ENCODE measurements at places on chromosomes 7 and 10. TPM values are rescaled to one million over a fixed set of nuclear protein-coding genes. Genes with fewer than 3 reads are reported as not detected.

DNA sequence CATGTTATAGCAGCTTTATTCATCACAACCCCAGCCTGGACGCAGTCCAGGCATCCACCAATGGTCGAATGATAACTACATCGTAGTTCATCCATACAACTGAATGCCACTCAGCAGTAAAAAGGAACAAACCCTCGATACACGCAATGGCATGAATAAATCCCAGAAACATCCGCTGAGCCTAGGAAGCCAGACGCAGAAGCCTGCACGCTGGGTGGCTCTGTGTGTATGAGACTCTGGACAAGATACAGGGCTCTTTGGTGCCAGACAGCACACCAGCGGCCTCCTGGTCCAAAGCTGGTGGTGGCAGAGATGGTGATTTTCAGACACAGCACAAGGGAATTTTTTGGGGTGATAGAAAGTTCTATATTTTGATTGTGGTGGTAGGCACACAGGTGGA is 10.0 kb upstream of the CRYGN start:
- no peak for DNase-seq

GRCh38 chr7:22725585-22725984 is 1.4 kb upstream of the IL6 start:
- DNase-seq: no peak

- DNase-seq: no peak
Observed at GRCh38 chr7:95433952-95434556, 774 bp downstream of the PON2 start.

- DNase-seq: no peak
Observed at GRCh38 chr10:114940735-114941134, 2.7 kb downstream of the TRUB1 start.

GRCh38 chr10:4061441-4061951 is 276.5 kb upstream of the KLF6 start:
- no peak for DNase-seq

DNA sequence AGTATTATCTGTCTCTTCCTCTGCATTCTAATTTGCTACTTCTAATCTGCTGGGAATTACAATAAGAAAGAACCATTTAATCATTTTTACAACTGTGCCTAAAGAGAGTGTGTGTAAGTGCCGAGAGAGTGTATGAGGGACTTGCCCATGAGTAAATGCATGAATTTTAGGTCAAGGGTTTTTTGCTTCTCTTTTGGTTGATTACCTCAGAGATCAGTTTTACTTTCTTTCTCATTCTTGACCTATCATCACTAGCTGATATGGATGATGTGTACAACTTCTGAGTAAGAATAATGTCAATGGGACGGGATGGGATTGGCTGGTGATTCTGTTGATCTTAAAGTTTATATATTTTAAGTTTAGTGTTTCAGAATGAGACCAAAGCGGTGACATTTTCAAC is 47.8 kb downstream of the IKZF1 start:
- no peak for DNase-seq

DNA sequence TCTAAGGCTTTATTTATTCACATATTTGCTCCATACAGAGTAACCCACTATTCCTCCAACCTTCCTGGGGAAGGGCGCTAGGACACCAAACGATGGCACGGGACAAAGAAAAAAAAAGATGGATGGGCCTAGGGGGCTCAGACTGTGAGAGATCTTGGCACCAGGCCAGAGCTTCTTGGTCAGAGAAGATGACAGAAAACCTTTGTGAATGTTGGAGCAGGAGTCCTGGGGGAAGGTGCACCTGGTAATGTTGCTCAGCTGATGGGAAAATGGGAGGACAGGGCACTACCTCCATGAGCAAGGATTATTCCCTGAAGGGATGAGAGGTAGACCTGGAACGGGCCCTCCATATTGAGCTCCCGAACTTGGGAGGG is 1.4 kb upstream of the SH3PXD2A start:
- no peak for DNase-seq

DNA sequence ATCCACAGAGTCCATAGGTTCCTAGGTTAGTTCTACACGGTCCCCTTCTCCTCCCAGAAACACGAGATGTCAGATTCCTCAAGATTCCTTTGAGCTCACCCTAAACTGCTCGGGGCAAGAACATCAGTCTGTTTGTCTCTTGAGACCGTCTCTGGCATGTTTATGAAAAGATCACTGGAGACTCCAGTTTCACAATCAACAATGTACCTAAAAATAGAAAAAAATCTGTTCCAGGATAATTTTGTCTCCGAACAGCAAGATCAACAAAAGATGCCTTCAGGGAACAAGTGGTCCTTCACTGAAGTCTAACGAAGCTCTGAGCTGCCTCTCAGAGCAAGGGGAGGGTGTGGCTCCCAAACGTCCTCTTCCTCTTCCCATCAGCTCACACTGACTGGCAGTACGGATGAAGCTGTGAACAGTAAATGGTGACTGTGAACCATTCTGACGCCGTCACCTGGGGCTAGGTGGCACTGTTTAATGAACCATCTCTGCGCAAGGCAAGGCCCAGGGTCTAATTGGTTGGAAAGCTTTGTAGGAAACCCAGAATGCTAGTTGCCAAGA is 156.2 kb upstream of the LYZL1 start:
- DNase-seq: no peak

- DNase-seq: no peak
Observed at GRCh38 chr10:68604441-68604840, 44.3 kb downstream of the TET1 start.

Gene DOCK4
- 7.5 TPM for polyA plus RNA-seq

Gene UNCX
- not detected for polyA plus RNA-seq

Gene ASB15
- polyA plus RNA-seq: 5.6 TPM

Gene CRTAC1
- 0.63 TPM for polyA plus RNA-seq

Gene TEX47
- polyA plus RNA-seq: not detected

Gene TPST1
- 12.0 TPM for polyA plus RNA-seq

Gene FBXO24
- polyA plus RNA-seq: 1.0 TPM

Data from forelimb muscle (tissue), 1 donor.